Brain pericyte (primary cell): ENCODE measurements at places on chromosomes 7 and 10.

DNA sequence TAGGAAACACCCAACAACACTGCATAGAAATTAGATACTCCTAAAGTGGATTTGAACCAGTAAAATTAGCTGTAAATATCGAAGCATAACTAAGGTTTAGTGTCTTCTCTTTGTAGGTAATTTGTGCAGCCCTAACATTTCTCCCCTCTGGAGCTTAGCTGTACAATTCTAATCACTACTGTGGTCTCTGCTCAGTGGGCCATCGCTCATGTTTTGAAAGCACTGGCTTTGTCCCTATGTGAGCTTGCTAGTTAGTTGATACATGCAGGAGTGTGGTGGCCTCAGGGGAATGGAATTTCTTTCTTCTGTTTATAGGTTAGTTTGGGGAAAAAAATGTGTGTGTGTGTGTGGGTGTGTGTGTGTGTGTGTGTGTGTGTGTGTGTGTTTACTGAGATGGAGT, 373.1 kb downstream of the DPP6 start:
- no peak for DNase-seq

DNA sequence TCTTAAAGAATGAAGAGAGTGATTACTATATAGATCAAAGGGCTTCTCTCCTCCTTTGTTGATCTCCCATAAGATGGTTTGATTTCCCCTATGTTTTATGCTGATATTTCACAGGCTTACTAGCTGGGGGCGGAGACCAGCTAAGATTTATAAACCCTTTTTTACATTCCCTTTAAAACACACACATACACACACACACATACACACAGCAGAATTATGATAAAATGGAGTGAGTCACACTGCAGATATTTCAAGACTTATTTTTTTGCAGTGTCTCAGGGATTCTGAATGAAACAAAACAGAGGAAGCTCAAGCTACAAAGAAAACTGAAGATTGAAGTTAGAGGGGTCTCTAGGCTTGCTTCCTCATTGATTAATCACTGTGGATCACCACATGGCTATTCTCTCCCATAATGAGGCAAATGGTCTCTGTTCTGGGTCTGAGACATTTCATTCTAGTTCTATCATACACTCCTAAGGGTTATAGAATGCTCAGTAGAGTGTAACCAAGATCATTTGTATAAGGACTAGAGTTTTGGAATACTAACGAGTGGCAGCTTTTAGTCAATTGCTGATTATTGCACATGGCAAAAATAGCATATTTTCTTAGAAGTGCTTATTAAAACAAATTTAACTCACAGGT, 18.6 kb downstream of the INA start:
- DNase-seq: no peak

DNA sequence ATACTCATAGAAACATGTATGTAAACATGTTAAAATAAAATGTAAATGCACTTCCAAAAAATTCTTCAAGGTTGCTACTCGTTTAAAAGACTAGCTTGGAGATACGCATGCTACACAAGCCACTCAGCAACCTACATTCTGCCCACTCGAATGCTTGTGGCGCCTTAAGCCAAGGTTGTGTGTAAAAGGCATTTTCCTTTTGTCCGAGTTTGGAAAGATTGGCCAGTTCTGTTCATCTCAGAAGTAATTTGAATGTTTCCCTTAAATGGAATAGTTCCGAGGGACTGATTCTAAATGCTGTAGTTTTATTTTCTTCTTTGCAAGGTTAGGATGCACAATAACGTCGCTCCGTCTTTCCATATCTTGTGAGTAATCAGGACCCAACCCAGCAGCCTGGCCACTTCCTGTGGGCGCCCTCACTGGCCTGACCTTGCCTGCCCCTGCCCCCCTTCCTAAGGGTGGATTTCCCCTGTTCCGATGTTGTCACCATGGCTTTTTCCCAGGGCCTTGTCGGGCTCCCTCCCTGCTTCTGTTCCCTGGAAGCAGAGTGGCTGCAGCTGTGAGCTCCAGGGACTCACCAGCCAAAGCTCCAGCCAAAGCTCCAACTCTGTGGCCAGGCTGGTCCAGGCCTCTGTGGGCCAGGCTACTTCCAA, 70.6 kb downstream of the PTPRE start:
- DNase-seq: no peak

- no peak for DNase-seq
These were observed 356.6 kb downstream of the SH2D4B start for GRCh38 chr10:80894311-80894791.

DNA sequence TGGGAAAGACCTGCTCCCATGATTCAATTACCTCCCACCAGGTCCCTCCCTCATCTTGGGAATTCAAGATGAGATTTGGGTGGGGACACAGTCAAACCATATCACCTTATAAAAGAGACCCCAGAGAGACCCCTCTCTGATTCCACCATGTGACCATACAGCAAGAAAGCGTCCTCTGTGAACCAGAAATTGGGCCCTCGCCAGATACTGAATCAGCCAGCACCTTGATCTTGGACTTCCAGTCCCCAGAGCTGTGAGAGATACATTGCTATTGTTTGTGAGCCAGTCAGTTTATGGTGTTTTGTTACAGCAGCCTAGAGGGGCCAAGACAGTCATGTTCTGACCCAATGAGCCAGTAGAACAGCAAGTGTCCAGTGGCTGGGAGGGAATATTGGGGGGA, 232.6 kb downstream of the PAXIP1 start:
- no peak for DNase-seq

GRCh38 chr10:48748573-48748972, 63.9 kb downstream of the WDFY4 start:
- no peak for DNase-seq

DNA sequence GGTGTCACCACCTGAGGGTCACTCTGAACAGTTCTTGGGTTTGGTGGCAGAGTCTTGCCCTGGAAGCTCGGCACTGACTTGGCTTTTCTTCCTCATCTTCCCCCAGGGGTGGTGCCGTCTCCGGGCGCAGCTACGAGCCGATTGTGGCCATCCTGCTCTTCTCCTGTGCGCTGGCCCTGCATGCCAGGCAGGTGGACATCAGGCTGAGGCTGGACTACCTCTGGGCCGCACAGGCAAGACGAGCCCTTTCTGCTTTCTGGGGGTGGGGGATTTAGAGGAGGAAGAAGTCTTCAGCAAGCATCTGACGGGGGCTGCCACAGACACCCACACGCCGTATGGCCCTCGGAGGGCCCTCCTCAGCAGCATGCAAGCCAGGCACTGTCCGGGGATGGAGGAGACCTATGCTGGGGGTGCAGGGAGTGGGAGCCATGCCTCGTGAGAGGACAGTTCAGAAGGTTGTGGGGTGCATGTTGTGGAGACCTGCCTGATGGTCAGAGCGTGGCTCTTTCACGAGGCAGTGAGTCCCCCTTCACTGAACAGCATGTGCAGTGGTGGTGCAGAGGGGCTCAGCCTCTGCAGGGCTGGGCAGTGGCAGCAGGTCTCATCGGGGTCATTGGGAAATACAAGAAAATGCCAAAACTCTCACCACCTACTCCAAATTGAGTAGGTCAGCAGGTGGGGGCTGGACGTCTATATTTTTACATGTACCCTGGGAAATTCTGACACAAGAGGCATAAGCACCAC, 112.4 kb downstream of the ADCY1 start:
- no peak for DNase-seq

DNA sequence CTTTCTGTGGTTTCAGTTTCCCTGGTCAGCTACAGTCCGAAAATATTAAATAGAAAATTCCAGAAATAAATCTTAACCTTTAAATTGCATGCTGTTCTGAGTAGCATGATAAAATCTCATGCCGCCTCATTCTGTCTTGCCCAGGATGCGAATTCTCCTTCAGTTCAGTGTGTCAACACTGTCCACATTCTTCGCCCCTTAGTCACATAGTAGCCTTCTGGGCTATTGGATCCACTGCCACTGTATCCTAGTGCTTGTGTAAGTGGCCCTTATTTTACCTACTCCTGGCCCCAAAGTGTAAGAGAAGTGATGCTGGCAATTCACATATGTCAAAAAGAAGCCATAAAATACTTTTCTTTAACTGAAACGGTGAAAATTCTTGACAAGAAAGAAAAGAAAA, 129.6 kb downstream of the ZWINT start:
- no peak for DNase-seq

GRCh38 chr10:43891241-43891640, 242.6 kb upstream of the ZNF32 start:
- DNase-seq: no peak

DNA sequence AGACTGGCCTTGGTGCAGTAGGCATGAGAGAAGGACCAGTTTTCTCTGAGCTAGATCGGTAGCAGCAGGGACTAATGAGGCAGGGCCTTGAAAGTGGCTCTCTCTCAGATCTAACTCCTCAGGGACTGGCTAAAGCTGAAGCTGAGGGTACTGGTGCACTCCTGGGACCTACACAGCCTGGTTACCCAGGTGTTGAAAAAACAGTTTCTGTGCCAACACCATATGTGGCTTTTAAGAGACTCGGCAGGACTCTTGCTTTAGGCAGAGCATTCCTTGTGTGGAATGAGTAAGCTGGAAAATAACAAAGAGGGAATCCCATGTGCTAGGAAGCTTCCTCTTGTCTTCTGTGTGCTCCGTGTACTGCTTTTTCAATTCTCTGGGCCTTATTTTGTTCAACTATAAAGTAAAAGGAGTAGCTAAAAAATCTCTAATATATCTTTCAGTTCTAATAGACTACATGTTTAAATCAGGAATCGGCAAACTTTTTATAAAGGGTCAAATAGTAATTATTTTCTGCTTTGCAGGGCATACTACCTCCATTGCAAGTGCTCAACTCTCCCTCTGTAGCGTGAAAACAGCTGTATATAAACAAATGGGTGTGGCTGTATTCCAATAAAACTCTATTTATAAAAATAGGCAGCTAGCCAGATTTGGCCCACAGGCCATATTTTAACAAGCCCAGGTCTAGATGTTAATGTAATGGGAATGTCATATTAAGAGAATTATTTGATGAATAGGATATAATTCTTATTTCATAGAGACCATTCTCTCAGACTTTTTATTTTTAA, 186.1 kb upstream of the KAT6B start:
- DNase-seq: peak; percentile 5

- no peak for DNase-seq
These were observed 82.8 kb upstream of the NPY start for GRCh38 chr7:24201226-24201625.

- no peak for DNase-seq
These were observed at the start of gene KCNIP2 for GRCh38 chr10:101843032-101844021. KCNIP2 (minus strand) TSS chr10:101843800; CDS start chr10:101843568, 232 bp downstream.

DNA sequence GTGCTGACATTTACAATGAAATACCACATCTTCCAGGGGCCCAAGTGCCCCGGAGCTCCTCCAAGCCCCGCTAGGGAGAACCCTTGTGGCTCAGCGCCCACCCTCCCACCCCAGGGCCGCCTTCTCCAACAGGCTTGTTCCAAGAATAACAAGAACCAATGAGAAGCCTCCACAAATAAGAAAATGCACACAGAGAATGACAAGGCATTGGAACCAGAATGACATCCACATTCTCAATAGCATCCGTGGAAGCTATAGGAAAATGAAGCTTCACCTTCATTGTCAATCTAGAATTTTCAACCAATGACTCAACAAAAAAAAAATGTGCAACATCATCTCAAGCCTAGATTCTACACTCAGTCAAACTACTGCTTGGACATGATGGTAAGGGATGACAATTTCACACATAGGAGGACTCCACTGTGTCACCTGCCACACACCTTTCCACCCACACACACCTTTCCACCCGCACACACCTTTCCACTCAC, 50.4 kb upstream of the PPP2R2D start:
- DNase-seq: no peak

GRCh38 chr7:150949564-150949963, 28.6 kb downstream of the KCNH2 start:
- no peak for DNase-seq

DNA sequence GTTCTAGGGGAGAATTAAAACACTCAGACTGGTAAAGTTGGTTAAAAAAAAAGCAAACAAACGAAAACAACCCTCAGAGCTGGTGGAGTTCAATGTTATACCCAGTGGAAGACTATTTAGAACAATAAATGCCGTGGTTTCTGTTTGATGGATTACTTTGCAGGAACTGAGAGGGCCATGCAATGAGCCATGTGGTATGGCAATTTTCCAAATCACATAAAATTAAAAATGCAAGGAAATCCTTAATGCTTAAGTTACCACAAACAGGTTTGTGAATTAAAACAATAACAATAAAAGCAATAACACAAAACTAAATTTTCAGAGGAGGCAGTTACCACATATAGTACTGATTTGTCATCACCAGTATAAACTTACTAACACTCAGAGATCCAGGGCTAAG, 96.9 kb downstream of the RTKN2 start:
- DNase-seq: no peak

- no peak for DNase-seq
These were observed 2.0 kb upstream of the TBXAS1 start for GRCh38 chr7:139827042-139827441.

- no peak for DNase-seq
These were observed 37.7 kb upstream of the CXCL12 start for GRCh38 chr10:44422570-44423101.
